Stimulated activated CD4-positive, alpha-beta T cell treated with anti-CD3 and anti-CD28 coated beads, Interleukin-2, amount 100 ng/mL, for 24 hours (primary cell): ENCODE measurements at places on chromosomes 5 and 9.

DNA sequence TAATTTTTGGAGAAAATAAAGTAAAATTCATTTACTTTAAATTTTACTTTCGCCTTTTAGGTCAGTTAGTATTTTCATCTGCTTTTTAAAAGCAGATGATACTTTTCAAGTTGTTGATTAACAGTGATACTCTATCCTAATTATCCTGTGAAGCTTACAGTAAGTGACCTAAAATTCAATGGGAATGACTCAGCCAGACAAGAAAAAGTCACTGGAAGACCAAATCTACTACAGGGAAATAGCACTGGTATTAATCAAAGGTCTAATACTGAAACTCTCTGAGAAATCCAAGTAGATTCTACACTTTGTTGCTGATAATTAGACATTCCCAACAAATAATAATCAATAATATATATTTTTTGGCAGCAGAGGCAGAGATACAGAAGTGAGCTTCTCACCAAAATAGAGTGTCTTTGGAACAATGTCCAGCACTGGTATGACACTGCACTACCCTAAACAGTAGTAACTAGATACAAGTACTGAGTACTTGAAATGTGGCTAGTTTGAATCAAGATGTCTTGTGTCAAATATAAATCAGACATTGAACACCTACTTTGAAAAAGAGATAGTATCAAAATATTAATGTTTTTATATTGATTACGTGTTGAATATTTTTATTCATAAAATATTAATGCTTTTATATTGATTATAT, 22.8 kb upstream of the ELL2 start:
- DNase-seq: no peak

DNA sequence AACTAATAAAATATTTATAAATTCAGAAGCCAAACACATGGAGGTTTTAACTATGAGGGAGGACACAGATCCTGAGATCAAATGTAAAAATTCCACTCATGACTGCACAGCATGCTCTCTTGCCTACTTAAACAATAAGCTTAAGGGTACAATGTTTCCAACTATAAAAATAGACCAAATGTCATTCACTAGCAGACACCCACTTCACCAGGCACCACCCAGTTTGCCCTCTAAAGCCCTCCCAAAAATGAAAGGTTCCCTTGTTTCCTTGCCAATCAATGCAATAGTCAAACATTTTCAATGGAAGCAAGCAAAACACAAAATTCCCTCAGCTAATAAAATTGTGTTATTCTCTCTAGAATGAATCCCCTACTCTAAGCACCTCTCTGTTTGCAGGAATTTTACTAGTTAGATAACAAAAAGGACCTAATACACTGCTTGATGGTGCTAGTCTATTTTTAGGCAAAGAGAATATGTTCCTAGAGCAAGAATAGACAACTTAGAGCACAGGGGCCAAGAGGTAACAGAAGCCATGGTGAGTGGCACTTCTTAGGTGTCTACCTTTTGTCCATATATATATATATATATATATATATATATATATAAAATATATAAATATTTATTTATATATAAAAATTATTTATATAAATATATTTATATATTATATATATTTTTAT, 135.3 kb downstream of the HOMER1 start:
- DNase-seq: no peak

- DNase-seq: no peak
Measured at GRCh38 chr9:20921362-20921761, 110.1 kb downstream of the HACD4 start.

GRCh38 chr9:126276056-126276728, 50.4 kb upstream of the MVB12B start:
- DNase-seq: no peak

GRCh38 chr9:127919253-127919815, 2.5 kb upstream of the ST6GALNAC4 start:
- no peak for DNase-seq

DNA sequence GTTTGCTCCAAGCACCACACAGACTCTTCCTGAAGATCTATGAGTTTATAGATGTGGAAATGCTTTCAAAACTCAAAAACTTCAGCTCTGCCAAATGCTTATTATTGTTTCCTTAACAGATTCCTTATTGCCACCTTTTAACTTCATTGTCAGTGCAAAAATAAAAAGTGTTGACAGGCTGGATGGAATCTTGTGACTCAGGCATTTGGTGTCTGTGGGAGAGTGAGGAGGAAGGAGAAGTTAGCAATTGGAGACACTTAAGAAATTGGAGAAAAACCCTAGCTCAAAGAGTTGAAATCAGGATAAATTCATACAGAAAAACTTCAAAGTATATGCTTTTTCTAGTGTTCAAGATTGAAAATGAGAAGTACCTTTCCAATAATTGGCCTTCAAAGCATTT, 140.6 kb upstream of the PUM3 start:
- no peak for DNase-seq
